GM18507 (cell line): ENCODE measurements at places on chromosomes 1 and 21.

DNA sequence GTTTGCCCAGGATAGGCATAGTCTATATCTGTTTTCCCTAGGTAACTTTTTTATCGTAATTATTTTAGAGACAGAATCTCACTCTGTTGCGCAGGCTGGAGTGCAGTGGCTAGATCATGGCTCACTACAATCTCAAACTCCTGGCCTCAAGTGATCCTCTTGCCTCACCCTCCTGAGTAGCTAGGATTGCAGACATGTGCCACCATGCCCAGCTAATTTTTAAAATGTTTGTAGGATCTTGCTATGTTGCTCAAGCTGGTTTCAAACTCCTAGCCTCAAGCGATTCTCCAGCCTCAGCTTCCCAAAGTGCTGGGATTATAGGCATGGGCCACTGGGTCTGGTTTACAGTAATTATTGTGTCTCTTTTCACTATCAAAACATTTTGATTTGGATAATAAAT, 58.6 kb upstream of the SOX13 start:
- DNase-seq = no peak

GRCh38 chr1:42860339-42861013, 14.1 kb downstream of the ZNF691 start:
- DNase-seq = no peak

GRCh38 chr1:25245809-25246599, 1.2 kb downstream of the RSRP1 start:
- DNase-seq = no peak

DNA sequence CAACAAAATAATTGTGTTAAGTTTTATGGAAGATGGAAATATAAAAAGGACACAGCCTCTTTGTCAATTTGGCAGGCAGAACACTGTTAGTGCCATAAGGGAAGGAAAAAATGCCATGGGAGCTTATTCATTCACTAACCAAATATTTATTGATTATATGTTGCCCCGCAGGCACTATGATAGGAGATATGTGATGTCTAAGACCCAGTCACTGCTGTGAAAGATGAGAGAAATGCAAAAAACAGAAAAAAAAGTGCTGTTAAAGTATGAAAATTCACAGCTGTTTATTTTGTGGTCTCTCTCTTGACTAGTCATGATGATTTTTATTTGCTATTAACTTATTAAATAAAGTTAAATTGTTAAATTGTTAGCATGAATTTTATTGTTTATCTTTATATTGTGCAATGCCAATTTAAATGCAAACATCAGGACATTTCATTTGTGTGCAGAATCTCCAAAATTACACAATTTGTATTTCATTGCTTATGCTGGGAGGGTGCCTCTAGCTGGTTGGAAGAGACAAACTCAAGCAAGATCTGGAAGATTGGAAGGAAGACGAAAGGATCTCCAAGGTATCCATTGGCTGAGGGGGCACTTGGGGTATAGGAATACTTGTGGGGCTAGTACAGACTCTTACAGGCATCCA, 17.8 kb upstream of the PTGFR start:
- DNase-seq = no peak

- no peak for DNase-seq
Observed at GRCh38 chr1:17264470-17264869, 15.6 kb downstream of the PADI3 start.

- no peak for DNase-seq
Observed at GRCh38 chr1:2973601-2974593, 47.4 kb upstream of the ACTRT2 start.

DNA sequence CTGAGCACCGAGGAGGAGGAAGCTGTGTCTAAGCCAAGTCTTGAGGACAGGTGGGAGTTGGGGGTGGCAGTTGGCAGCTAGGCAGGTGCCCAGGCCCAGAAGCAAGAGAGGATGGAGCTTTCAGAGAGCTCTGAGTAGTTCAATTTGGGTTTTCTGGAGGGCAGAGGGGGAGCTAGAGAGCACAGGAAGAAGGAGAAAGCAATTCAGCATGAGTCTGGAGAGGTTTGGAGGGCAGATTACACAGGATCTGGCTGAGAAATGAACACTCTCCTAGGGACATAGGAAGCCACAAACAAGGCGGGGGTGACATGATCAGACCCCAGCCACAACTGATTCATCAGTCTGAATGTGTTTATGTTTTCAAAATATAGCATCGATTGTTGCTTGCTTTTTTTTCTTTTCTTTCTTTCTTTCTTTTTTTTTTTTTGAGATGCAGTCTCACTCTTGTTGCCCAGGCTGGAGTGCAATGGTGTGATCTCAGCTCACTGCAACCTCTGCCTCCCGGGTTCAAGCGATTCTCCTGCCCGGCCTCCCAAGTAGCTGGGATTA, 23.8 kb downstream of the PTPRF start:
- no peak for DNase-seq

- DNase-seq = no peak
Observed at GRCh38 chr1:109846162-109846561, 64.5 kb upstream of the CSF1 start.

DNA sequence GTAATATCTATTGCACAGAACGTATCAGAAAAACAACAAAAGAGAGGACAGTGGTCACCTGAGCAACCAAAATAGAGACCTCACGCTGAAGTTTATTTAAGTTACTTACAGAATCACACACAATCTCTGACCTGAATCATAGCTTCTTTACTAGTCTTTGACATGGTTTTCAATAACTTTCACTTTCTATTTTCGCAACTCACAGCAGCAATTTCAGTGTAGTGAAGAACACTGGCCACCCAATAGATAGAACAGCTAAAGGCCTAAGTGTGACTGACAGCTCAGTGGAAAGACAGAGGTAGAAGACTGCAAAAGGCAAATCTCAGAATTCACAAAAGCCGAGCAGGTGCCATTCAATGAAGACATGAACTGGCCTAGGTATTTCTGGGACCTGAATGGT, 435.6 kb upstream of the CHRM3 start:
- DNase-seq = no peak

DNA sequence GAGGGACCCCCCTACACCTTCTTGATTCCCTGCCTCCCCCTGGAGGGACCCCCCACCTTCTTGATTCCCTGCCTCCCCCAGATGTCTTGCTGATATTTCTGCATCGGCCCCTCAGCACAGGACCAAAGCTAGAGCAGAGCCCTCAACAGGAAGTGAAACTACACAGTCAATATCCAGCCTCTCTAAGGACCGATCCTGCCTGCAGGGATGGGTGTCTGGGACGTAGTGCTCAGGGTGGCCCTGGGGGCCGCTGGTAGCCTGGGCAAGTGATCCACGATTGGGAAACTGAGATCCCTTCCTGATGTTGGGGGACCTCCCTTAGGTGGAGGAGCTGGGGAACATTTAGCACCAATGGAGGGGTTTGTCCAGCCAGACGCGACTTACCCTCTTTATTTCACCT, 3.9 kb upstream of the LEFTY2 start:
- no peak for DNase-seq

DNA sequence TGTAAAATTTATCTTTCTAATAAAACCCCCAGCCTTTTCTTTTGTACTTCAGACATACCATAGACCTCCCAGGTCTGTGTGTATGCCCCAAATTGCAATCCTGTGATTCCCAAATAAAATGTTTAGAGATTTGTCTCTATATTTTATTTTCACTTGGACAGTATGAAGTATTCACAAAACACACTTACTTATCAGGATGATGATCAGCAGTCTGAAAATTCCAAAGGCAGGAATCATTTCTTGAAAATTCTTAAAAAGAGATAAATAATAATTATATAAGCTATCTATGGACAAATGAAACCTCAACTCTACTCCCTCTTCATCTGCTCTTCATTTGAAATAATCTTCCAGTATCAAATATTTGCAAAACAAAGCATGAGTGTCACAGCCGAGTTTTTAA, 11.6 kb upstream of the GJA9 start:
- no peak for DNase-seq

- no peak for DNase-seq
Observed at GRCh38 chr1:186629341-186629740, 50.9 kb downstream of the PTGS2 start.

- no peak for DNase-seq
Observed at GRCh38 chr1:210272666-210273065, 40.1 kb downstream of the SERTAD4 start.

- DNase-seq = no peak
Observed at GRCh38 chr1:62687421-62687902, 724 bp downstream of the DOCK7 start.

DNA sequence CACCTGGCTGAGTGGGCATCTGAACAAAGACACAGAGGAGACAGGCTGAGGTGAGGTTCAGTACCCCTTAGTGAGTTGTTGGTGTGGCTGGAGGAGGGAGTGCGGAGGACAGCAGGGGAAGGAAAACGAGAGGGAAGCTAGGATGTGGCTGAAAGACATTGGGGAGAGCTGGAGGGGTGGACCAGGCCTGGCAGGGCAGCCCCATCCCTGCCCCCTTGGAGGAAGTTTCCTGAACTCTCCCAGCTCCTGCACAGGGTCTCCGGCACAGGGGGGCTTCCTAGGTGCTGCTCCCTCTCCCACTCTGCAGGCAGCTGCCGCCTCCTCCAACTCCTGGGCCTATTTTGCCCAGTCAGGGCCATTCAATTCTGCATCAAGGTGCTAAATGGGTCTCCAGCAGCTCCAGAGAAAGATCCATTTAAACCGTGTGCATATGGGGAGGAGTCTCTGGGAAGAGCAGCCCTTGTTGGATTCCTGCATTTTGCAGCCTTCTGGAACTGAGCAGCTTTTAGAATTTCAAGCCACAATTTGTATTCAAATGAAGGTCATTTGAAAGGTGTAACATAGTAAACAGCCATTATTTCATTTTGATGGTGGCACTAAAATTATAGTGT, 193.9 kb downstream of the CAMTA1 start:
- no peak for DNase-seq

DNA sequence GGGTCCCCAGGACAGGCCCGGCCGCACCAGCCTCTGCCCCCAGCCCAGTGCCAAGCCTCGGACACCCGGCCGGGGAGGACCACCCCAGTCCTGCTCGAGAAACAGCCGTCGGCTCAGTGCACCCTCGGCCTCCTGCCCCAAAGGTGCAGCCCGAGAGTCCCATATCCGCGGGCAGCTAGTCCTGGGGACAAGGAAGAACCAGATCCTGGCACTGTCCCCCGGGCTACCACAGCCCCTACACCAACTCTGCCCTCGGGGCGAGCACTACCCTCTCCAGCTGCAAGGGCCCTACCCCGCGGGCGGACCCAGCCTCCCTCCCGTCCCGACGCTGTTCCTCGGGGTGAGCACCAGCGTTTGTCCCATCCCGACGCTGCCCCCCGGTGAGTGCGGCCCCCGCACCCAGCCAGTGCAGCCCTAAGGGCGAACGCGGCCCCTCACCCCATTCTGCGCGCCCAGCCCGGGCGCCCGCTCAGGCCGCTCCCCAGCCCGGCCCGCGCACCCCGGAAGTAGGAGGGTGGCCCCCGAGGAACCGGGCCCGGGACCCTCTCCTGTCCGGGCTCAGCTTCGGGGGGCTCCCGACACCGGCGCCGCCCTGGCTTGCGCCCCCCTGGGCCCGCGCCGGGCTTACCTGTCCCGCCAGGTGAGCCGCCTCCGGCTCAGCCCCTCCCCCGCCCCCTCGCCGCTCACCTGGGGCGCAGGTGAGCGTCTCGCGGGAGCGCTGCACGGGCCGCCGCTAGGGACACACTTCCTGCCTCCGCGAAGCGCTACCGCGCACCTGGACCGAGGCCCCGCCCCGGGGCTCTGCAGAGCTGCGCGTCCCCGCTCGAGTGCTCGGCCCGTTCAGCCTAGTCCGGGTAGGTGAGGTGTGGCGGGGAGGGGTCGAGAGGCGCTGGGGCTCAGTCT, at the start of gene KDF1:
TSS of gene KDF1 (minus strand) at position 747 of the 903 bp plus-strand sequence. CDS start 8,088 bp downstream, outside the sequence.
- no peak for DNase-seq

- no peak for DNase-seq
Observed at GRCh38 chr1:206133751-206134415, 16.7 kb upstream of the AVPR1B start.

- no peak for DNase-seq
Observed at GRCh38 chr1:244192325-244192724, 141.2 kb downstream of the ZBTB18 start.

- no peak for DNase-seq
Observed at GRCh38 chr1:176098560-176098959, 108.5 kb downstream of the COP1 start.

GRCh38 chr1:76256289-76257223, 182.0 kb downstream of the ST6GALNAC3 start:
- DNase-seq = no peak

GRCh38 chr1:174954671-174955669, 44.8 kb upstream of the CACYBP start:
- DNase-seq = no peak

DNA sequence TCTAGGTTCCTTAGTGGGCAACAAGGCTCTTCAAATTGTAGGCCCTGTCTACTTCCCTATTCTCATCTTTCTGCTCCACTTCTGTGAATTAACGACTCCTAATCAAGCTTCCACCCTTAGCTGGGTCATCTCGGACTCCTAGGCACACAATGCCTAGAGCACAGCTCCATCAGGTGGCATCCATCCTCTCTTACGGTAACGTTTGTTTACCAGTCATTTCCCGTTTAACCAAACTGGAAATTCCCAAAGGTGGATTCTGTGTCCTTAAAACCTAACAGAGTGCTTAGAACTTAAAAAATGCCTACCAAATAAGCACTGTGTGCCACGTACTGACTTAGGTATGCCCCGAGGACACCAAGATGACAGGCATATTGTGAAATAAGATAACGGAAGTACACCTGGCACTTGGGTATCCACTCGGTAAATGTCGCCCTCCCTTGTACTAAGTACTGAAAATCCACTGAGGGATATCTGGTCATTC, 1.5 kb downstream of the PARP1 start:
- no peak for DNase-seq

DNA sequence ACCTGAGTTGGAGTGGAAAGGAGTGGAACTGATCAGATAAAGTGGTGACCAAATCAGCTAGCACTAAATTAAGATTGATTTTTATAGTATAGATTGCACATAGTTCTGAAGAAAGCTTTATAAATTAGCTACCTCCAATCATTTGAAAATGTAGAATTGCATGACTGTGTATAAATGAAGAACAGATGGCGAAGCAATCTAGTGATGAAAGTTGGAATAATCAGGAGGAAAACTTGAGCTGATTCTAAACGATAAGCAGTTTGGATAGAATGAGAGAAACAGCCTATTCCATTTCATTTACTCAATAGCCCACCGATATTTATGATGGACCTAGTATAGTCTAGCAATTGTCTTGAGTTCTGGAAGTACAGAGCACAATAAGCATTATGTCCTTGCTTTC, 661.5 kb downstream of the PLA2G4A start:
- no peak for DNase-seq

DNA sequence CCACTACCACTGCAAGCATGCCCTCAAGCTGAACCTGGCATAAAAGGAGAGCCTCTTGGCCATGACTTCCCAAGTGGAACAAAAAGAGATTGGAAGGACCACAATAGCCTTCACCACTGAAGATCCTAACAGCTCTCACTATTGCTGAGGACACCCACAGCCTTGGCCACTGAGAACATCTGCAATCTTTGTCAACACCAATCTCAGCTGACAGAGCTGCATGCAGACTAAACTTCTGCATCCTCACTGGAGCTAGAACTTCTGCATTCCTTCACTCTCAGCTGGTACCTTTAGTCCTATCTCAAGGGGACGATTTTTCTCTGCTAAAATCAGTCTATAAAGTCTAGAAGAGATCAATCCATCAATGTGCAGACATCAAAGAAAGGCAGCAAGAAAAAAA, 8.3 kb upstream of the FCRL2 start:
- no peak for DNase-seq

- DNase-seq = no peak
Observed at GRCh38 chr1:159580340-159580739, 7.3 kb upstream of the APCS start.

GRCh38 chr1:94329986-94330385, 88.2 kb upstream of the ABCD3 start:
- no peak for DNase-seq
